ENCODE measurements at places on chromosomes 2 and 18.

DNA sequence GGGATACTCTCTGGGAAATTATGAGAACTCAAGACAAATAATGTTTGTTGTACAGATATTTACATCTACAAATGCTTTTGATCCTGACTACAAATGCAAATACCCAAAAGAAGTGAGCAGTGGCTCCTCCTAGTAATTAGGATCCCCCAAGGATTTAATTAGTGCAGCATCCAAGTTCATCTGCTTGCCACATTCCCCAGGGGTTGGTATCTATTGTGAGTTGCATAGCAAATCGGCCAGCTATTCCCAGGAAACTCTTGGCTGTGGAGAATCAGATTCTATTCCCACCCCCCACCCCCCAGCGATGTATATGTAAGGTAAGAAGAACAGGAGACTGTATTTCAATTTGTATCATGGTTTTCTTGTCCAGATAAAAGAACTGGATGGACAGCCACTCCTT lies 725.1 kb upstream of the CDH7 start:
- DNase-seq = no peak

DNA sequence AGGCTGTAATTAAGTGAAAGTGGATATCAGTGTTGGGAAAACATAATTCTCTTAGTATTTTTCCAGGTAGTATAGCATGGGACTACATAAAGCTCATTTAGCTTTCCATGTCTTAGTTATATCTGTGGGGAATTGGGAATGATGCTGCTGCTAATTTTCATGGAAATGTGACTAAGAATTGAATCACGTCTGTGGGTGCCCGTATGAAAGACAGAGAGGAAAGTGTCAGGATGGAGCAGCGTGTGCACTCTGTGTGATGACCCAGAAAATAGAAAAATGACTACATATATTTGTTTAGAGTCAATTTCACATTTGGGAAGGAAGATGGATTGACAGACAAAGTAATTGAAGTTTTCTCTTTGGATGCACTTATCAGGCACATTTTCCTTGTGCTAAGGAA lies 212.1 kb downstream of the PTPRM start:
- DNase-seq = no peak

GRCh38 chr2:208373460-208374089 lies 33.0 kb upstream of the PTH2R start:
- DNase-seq = peak; percentile 41

DNA sequence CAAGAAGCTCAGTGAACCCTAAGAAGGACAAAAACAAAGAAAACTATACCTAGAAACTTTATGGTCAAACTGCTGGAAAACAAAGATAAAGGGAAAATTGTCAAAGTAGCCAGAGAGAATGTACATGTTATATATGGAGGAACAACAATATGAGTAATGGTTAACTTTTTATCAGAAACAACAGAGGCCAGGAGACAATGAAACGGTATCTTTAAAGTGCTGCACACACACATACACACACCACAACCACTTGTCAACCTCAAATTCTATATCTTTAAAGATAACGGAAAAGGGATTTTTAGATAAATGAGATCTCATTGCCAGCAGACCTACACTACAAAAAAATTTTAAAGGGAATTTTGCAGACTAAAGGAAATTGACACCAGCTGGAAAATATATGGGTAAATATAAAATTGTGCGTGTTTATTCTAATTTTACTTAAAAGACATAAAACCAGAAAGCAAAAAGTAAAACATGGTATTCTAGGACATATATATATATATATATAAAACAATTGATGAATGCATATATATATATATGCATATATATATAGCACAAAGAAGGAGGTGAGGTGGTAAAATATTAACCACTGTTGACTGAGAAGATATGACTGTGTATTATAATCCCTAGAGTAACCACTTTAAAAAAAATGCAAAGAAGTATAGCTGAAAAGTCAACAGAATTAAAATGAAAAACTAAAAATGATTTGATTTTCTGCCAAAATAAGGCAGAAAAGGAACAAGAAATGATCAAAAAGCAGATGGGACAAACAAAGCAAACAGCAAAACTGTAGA lies 172.0 kb downstream of the SRBD1 start:
- no peak for DNase-seq

- no peak for DNase-seq
These were observed 239.0 kb downstream of the ZNF521 start for GRCh38 chr18:25112821-25113434.

DNA sequence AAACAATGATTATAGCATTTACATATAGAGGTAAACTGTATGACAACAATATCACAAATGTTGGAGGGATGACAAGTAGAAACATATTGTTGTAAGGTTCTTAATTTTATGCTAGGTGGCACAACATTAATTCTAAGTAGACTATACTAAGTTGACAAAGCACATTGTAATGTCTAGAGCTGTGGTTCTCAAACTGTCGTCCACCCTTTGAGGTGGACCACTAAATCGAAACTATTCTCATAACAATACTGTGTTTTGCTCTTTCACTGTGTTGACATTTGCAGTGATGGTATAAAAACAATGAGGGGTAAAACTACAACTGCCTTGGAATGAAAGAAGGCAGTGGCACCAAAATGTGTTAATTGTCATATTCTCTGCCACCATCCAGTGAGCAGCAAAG lies 66.1 kb downstream of the METTL8 start:
- no peak for DNase-seq

GRCh38 chr18:38494065-38494464 lies 928.5 kb upstream of the CELF4 start:
- DNase-seq = no peak

DNA sequence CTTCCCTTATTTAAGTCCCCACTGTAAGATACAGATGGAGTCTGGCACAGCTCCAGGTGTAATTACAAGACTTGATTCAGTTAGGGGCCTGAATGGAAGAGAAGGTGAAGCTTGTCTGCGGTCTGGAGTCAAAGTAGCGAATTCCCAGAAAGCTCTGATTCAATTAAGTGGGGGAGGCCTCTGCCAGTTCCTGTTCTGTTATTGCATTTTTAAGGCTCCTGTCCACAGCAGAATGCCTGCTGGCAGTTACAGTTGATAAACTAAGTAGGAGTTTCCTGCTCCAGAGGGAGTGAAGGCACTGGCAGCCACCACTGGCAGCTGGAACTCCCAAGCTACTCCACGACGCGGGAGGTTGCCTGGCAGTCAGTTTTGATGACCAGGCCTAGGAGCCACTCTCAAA lies 181.1 kb downstream of the SOCS6 start:
- no peak for DNase-seq

- DNase-seq = no peak
These were observed 12.5 kb downstream of the SNORC start for GRCh38 chr2:232882505-232883115.

- no peak for DNase-seq
These were observed 290.3 kb upstream of the ID2 start for GRCh38 chr2:8391584-8391983.

GRCh38 chr2:129876541-129876940 lies 102.9 kb upstream of the RAB6C start:
- DNase-seq = no peak

DNA sequence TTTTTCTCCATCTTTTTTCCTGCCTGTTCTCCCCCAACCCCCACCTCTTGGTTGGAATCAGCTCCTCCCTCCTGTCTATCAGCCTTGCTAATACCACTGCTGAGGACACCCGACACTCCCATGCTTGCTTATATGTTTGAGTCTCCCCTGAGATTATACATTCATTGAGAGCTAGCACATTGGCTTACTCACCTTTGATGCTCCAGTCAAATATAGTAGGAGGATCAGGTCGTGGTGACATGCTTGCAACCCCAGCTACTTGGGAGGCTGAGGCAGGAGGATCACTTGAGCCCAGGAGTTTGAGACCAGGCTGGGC lies 91.5 kb upstream of the CCBE1 start:
- no peak for DNase-seq

GRCh38 chr18:49617865-49618264 lies 56.0 kb downstream of the LIPG start:
- DNase-seq = no peak

DNA sequence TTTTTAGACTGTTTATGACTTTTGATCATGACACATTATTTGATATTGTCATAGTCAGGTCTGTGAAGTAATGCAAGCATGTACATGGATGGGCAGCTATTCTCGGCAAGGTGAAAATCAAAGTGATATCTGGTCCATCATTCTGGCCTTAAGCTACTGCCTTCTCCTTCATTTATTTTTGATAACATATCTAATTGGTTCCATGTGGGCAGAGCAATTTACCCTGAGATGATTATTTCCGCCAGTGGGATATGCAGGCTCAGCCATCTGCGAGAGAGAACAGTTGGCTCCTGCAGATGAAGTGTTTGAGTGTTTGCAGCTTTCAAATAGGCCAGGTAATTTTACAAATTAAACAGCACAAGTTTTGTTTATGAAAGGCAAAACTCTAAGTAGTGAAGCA lies 116.4 kb downstream of the LYPD6 start:
- DNase-seq = no peak

DNA sequence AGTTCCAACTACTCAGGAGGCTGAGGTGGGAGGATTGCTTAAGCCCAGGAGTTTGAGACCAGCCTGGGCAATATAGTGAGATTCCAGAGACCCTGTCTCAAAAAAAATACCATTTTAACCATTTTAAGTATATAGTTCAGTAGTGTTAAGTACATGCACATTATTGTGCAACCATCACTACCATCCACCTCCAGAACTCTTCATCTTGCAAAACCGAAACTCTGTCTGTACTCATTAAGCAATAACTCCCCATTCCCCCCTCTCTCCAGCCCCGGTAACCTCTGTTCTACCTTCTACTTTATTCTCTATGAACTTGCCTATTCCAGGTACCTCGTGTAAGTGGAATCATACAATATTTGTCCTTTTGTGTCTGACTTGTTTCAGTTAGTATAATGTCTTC lies 86.4 kb downstream of the GFPT1 start:
- peak; percentile 30 for DNase-seq

DNA sequence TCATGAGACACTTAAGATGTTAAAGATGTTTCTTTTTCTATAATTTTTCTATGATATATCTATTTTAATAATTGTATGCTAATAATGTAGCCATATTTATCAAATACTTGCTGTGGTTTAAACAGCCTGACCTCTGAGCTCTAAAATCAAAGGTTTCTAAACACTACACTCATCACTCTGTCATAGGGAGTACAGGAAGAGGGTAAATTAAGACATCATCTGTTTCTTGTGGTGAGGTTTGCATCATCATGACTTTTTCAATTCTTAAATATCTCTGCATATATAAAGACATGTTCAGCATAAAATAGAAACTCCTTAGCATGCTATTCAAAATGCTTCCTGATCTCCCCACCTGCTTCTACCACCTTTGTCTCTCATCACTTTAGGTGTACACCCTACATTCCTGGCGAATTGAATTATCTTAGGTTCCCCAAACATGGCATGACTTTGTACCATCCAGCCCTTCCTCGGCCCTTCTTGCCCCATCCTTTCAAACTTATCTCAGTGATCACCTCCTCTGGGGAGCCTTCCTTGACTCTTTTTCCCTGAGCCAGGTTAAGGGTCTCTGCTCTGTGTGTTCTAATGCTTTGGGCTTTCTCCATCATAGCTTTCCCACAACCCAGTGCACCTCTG lies 105.3 kb upstream of the TTN start:
- peak; percentile 12 for DNase-seq

DNA sequence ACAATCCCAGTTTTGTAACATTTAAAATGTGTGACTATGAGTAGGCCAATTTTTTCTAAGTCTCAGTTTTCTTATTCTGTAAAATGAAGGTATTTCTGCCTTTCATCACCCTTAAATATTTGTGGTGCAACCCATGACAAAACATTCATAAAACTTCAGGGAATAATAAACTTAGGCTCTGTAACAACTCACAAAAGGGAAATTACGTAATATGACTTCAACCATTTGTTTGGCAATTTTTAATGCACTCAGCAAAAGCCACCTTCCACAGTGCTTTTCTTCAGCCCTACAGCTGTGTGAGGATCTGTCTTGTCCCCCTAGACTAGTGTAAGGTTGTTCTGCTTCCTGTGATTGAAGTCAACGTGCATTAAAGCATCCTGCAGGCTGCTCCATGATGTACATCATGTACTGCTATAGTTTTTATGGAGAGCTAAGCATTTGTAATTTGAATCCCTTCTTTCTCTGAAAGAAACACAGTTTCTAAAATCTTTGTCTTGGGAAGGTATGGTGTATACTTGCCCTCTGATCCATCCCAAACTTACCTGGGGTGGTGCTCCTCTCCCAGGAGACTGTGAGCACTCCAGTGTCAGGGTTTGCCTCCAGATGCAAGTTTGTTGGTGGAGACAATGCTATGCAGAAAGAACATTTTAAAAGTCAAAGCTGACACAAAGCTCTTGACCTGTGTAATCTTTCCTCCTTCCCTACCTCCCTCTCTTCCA lies 39.1 kb downstream of the FN1 start:
- peak; percentile 88 for DNase-seq

- no peak for DNase-seq
These were observed 43.0 kb downstream of the MALT1 start for GRCh38 chr18:58714259-58714658.

GRCh38 chr2:143251681-143252080 lies 122.5 kb downstream of the ARHGAP15 start:
- no peak for DNase-seq

- DNase-seq = no peak
These were observed 729.4 kb downstream of the RNF144A start for GRCh38 chr2:7646661-7647060.

GRCh38 chr2:73307720-73308119 lies 14.4 kb upstream of the EGR4 start:
- DNase-seq = no peak

DNA sequence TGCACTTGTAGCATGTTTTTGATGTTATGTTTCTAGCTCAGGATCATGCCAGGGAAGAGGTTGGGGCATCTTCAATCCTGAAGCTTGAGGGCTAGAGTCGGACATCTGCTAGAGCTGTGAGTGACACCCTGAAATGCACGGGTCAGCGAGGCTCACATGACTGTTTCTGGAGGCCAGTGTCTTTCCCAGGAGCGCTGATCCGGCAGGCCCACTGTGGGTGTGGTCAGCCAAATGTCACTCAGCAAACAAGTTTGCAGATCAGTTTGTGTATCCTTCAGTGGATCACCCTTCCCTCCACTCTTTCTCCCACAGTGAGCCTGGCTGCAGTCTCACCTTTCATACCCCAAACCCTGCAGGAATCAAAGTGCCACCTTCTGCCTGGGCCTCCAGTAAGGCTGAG lies 23.0 kb upstream of the ARHGEF4 start:
- DNase-seq = no peak

All from fibroblast of gingiva (primary cell).